GM13976 (cell line): ENCODE measurements at places on chromosomes 12 and 14.

DNA sequence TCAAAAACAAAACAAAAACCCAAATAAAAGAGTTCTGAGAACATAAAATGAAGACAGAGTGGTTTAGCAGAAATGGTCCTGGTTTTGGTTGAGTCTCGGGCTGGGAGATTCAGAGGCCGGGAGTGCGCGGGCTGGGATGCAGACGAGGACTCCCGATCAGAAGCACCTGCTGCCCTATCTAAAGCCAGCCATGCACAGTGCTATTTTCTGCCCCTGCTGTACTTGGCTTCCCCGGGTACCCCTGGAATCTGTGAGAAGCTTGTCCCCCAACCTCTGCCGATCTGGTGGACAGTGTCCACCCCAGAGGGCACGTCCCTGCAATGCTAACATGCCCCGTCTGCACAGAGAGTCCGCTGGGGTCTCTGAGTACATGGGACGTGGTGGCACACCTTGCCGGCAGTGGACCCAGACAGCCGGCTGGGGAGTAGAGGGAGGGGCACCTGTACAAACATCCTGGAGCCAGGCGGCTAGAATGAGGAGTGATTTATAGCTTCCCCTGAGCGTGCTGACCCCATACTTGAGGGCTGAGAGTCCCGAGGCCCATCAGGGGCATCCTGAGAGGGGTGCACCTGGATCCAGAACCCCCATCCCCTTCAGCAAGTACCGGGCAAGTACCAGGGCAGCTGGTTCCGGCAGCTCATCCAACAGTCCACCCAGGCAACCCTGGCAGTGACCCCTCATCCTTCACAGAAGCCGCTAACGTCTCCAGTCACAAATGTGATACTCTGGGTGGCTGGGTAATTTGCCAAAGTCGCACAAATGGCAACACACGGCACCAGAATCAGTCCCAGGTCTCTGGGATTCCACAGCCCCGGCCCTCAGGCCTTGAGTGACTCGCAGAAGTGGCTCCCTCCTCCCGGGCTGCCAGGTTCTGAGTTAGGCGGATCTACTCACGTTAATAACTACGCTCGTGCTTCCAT lies 37.1 kb downstream of the CHGA start:
- DNase-seq, result no peak

DNA sequence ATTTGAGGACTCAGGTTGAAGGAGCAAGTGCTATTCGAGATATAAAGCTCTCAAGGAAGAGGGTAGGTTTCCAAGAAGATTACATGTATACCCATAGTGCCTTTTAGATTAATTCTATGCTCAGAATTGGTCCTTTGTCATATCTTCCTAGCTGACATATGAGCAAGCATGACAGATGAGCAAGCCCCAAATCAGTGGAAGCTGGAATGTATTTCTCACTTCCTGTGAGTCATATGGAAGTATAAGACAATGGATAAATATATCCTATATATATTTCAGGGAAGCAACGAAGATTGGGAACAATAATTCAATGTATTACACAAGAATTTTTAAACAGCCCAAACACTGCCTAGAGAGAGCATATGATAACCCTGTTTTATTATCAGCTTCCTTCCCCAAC lies 674.1 kb upstream of the ATXN7L3B start:
- DNase-seq, result no peak

GRCh38 chr14:65423982-65424381 lies 11.5 kb downstream of the FUT8 start:
- no peak for DNase-seq

- no peak for DNase-seq
Observed at GRCh38 chr14:82009076-82009475, 475.4 kb upstream of the SEL1L start.

DNA sequence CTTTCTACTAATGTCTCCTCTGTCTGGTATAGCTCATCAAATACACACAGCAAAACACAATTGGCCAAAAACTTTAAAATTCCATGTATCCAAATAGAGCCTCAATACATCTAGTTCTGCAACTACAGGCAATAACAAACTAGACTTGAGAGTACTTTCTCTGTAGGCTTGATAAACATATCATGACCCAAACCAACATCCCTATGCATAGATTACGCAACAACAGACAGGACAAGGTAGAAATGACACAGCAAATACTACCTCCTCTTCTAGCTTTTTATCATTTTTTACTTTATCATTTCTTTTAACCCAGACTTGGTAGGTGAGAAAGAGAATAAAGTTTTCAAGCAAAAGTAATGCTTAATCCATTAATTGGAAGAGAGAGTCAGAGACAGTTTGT lies 41.8 kb downstream of the EML5 start:
- DNase-seq, result no peak

GRCh38 chr12:89927226-89927698 lies 218.6 kb upstream of the ATP2B1 start:
- peak; percentile 68 for DNase-seq

- no peak for DNase-seq
Observed at GRCh38 chr12:47303995-47304560, 224.3 kb upstream of the AMIGO2 start.

DNA sequence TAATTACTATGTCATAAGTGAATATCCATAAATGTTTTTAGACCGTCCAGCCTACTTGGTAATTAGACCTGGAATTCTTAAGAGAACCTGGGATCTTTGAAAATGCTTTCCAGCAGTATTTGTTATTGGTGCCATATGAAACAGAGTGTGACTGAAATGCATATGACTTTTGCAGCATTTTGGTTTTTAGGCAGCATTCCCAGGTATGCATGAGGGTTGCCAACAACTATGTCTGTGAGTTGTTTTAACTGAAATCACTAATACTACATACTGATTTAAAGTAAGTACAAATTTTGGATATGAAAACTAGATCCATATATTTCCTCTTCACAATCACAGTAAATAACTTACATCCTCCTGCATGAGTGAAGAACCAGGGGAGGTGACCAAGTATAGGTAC lies 437.7 kb upstream of the FAR2 start:
- no peak for DNase-seq

DNA sequence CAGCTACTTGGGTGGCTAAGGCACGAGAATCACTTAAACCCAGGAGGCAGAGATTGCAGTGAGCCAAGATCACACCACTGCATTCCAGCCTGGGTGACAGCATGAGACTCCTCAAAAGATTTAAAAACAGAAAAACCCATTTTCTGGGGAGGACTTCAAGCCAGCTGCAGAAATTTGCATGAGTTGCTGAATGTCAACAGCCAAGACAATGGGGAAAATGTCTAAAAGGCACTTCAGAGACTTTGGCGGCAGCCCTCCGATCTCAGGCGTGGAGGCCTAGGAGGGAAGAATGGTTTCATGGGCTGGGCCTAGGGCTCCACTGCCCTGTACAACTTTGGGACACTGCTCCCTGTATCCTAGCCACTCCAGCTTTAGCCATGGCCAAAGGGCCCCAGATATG lies 177.8 kb upstream of the C14orf180 start:
- no peak for DNase-seq

DNA sequence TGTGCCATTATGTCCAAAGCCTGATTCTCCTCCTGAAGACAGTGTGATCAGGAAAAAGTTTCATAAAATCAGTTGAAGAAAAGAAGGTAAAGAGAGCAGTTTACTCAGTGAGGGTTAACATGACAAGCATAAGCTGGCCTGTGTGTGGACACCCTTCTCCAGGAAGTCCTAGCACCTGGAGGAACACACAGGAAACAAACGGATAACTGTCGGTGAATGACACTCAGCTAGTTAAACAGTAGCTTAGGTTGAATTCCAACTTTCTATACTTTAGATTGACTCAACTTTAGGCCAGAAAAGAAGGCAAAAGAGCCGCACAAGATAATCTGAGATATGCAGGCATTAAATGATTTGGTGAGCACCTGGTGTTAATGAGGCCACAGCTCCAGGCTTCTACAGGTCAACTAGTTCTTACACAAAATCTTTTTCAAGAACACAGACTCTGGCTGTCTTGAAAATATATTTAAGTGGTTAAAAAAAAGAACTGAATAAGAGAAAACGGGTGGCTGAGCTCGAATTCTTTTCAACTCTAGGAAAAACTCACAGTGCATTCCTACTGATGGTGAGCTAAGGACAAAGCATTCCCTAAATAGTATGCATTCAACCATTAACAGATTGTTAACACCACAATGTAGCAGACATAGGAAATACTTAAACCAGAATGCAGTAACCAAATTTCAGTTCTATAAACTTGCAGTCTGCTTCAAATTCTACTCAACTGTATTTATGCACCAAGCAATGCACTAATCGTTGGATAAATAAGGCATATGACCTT lies 56.9 kb upstream of the TSPAN8 start:
- no peak for DNase-seq

DNA sequence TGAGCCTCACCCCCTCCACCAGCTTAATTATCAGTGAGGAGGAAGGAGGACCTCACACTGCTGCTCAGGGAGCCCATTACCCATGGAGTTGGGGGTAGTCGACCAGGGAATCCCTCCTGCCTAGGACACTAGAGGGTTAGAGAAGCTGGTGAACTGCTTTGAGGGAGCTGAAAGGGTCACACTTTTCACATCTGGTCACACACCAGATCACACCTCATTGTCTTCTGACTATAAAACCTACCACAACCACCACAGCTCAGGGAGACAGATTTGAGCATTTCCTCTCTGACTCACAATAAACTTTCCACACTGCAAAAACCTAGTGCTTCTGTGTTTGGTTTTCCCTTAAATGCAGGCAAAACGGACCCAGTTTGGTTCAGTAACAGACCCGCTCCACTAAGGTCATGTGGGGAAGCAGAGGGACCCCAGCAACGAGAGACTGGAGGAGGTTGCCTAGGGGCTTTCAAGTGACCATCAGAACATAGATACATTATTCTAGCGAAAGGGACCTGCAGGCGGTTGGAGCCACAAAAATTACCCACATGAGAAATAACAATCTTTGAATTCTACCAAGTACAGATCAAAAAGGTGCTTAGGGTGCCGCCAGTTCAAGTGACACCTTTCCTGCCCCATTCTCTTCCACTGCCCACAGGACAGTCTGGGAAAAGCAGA lies 151.4 kb upstream of the AVPR1A start:
- DNase-seq, result no peak
